ENCODE measurements at places on chromosomes 4 and X.

GRCh38 chr4:83723609-83724008 is 187.7 kb downstream of the GPAT3 start:
- DNase-seq: no peak

DNA sequence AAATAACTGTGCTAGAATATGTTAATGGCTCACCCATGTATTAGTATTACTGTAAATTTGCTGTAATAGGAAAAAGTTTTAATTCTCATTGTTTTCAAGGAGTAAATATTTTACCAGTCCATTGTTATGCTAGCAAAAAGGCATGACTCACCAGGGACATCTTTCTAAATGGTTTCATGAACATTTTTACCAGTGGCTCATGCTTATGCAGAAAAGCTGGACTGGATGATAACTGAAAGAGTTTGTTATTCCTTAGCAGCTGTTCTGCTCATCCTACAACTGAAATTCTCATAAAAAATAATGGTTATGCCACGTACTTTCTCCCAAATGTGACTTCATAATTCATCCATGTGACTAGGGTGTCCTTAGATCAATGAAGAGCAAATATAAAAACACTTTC is 111.9 kb upstream of the PCDH18 start:
- no peak for DNase-seq

- DNase-seq: no peak
Observed at GRCh38 chr4:7698584-7698983, 241.1 kb downstream of the AFAP1 start.

GRCh38 chrX:103687073-103687695 is 685 bp upstream of the MORF4L2 start:
- DNase-seq: peak; percentile 85

DNA sequence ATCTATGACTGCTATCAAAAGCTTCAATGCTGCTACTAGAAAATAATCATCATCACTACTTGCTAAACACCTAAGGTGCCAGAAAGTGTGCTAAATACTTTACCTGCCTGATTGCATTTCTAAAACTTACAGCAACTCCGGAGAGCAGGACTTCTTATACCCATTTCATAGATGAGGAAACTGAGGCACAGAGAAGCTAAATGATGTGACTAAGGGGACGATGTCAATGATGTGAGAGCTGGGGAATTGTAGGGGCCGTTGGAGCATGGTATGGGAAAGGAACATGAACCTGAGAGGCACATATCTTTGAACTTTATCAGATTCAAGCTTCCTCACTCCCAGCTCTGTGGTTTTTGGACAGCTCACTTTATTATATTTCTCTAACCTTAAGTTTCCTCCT is 38.7 kb downstream of the CCKAR start:
- no peak for DNase-seq

GRCh38 chr4:147327322-147327721 is 153.6 kb upstream of the EDNRA start:
- DNase-seq: no peak

DNA sequence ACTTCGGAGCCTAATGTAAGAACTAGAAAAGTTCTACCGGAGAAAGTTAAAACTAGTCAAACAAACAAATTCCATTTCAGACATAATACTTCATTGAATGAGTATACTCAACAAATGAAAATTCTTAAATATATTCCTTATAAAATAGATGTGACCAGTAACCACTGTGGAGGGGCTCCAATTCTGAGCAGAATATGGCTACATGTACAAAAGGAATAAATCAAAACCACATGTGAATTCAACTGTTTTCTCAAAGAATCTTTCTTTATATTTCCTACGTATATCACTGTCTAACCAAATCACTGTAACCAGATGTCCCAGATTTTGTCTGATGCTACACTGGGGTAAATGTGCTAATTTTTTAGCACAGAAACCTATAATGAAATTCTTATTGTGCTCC is 49.0 kb downstream of the HTN1 start:
- DNase-seq: no peak

GRCh38 chrX:47634871-47635575 is 5.3 kb upstream of the CFP start:
- DNase-seq: no peak

- no peak for DNase-seq
Observed at GRCh38 chrX:43504394-43504793, 151.7 kb upstream of the MAOA start.

DNA sequence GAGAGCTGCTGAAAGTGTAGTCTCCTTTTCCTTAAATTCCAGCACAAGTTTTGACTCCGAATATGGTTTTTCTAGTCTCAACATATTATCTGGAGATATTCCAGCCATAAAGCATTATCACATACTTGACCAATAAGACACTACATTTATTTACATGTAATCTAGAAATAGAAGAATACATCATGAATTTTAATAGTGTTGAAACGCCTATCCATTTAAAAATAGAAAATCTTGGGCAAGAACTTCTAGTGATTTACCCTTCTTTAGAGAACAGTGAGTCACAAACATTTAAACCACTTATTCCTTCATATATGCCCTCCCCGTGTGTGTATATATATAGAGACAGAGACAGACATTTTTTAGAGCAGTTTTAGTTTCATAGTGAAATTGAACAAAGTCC is 161.5 kb downstream of the SOWAHB start:
- no peak for DNase-seq

DNA sequence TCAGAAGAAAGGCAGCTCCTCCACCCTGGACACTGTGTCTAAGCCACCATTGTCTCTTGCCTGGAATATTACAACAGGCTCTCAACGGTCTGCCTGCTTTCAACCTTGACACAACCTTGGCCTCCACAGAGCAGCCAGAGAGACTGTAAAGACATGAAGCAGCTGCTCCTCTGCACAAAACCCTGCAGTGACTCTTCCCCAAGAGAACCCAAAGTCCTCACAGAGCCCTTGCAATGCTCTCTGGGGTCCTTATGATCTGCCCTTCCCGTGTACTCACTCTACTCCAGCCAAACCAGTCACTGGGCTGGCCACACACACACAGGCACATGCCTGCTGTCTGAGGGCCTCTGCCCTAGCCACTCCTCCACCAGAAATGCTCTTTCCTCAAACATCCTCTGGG is 75.9 kb upstream of the CPEB2 start:
- DNase-seq: no peak

- DNase-seq: no peak
Observed at GRCh38 chrX:15913146-15913545, 58.5 kb upstream of the AP1S2 start.

DNA sequence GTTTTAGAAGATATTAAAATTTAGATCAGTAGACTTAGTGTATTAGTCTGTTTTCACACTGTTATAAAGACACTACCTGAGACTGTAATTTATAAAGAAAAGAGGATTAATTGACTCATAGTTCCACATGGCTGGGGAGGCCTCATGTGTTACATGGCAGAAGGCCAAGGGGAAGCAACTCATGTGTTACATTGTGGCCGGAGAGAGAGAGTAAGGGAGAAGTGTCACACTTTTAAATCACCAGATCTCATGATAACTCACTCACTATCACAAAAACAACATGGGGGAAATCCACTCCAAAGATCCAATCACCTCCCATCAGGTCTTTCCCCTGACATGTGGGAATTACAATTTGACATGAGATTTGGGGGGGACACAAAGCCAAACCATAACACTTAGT is 1159.7 kb upstream of the PCDH7 start:
- DNase-seq: no peak

DNA sequence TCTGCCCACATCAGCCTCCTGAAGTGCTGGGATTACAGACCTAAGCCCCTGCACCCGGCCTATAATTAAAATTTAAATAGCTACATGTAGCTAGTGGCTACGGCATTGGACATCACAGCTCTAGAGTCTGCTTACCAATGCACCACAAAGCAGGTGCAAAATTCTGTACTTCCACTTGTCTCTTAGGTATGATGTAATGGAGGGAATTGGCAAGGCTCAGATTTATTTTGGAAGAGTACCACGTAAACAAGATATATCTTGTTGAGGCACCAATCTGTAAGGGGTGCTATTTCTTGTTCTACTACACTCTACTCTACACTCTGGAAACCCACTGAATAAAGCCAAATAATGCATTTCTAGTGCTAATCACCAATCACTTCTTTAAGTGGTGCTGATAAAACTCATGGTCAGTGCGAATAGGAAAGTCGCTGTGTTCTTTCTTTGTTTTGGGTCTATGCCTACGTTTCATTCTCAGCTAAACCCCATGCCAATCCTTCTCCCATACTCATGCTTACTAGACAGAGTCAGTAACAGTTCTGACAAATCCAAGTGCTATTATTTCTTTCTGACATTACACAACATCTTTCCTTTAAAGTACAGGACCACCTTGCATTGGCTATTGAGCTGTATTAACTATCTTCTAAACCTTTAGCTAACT is 92.3 kb downstream of the GC start:
- no peak for DNase-seq

DNA sequence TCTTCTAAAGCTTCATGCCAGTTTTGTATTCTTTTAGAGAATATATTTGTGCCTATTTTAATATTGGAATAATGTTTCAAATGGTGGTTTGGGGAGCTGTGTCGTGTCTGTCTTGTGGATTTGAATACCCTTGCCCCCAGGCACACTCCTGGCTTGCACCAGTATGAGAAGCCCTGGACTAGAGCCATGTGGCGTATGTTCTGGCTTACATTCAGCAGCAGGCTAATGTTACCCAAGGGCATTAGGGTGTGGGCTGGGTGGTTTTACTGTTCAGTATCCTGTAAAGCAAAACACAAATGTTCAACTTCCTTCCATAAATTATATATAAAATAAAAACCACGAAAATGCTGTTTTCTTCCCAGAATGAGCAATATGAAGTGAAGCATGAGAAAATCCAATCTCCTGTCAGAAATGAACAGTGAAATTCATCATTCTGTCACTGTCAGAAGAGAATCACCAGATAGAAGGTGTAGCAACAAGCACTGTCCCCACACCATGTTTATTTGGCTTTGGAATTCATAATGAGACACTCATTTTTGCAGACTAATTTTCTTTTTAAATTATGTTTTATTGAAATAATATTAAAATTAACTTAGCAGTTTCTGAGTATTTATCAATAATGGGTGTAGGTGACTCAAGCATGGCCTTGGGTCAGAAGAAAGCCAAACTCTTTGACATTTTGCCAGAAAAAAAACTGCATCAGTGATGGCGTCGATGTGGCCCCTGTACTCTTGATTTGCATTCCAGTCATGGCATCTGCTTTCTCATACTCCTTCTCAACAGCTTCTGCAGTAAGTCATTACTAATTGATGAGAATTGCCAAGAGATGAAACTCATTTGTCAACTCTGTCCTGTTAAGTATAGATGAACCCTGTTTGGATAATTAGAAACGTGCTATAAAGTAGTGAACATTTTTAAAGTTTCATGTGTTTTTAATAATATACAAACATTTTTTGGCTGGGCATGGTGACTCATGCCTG is 43.8 kb downstream of the WWC2 start:
- DNase-seq: peak; percentile 74

DNA sequence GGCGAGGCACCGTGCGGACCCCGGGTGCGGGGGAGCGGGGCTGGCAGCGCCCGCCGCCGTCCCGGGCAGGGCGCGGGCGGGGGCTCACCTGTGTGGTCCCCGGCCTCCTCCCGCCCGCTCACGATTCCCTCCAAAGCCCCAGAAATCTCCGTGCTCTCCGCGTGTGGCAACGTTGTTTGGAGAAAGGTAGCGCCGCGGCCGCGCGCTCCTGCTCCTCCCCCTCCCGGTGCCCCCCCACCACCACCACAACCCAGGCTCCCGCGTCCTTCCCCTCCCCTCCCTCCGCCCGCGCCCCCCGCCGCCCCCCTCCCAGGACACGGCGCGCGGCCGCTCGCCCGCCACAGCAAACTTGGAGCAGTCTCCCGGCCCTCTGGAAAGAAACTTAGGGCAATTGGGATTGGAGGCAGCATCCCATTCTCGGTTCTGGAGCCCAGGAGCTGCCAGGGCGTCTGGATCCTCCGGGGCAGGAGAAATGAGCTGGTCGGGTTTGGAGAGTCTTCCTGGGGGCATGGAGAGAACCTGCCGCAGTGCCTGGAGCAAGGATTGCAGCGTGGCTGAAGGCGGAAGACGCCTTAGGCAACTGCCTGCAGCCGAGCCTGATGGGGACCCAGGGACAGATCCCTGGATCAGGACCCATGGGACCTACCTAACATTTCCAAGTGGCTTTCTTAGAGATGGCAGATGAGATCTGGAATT is 855 bp downstream of the KLF3 start:
- DNase-seq: peak; percentile 71

- DNase-seq: no peak
Observed at GRCh38 chrX:68928401-68928800, 99.6 kb downstream of the EFNB1 start.

DNA sequence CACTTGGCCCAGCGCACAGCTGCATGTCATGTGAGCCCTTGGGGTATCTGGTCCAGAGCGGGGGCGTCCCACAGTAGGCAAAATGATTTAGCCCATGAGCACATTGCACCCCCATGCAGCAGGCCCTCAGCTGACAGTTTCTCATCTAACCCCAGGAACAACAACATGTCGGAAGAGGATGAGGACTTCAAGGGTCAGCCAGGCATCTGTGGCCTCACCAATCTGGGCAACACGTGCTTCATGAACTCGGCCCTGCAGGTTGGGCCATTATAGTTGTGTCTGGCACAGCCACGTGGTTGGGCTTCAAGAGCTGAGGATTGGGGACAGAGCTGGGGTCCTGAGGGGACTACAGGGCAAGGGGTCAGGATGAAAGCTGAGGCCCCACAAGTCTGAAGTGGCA is 7.8 kb downstream of the USP11 start:
- DNase-seq: no peak

DNA sequence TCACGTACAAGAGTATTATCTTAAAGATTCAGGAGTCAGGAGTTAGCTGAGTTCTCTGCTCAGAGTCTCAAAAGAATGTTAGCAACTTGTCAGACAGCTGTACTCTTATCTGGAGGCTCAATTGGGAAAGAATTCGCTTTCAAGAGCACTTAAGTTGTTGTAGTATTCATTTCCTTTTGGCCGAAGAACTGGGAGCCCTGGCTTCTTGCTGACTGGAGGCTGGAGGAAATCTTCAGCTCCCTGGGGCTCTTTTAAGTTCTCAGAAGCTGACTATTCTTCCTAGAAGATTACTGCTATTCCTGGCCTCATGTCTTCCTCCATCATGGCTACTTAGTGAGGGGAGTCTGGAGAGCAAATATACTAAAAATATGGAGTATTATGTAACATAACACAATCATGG is 587.2 kb downstream of the EPHA5 start:
- DNase-seq: no peak
